SJSA1 (cell line): ENCODE measurements at places on chromosomes 11 and 22. TPM values are rescaled to one million over a fixed set of nuclear protein-coding genes. Genes with fewer than 3 reads are reported as not detected.

DNA sequence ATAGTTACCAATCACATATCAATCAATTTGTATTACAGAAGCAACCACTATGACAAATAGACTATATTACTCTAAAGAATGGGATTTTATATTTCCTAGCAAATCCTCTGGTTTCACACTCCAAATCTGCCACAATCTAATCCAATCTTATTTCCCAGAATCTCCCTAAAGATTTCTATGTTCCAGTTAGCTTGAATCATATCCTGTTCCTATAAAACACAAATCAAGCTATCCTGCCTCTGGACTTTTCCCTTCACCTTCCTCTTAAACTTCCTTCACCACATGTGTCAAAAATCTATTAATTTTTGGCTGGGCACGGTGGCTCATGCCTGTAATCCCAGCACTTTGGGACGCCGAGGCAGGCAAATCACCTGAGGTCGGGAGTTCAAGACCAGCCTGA, 50.0 kb downstream of the PIK3C2A start:
- no peak overlapping the region for H3K4me3 ChIP-seq
- no peaks in the 10 kb centered on the region for H3K4me1 ChIP-seq
- peaks cover 29% of the 10 kb centered on the region for H3K36me3 ChIP-seq
- no peak for DNase-seq

- no peaks in the 10 kb centered on the region for H3K36me3 ChIP-seq
- H3K27me3 ChIP-seq = 0 out of 2 replicates have a peak, but pooled peaks cover 4% of the 10 kb centered on the region
- H3K27ac ChIP-seq = no peak overlapping the region
- no peak overlapping the region for H3K4me3 ChIP-seq
- no peak for DNase-seq
- peaks cover 5% of the 10 kb centered on the region for H3K4me1 ChIP-seq
Measured at GRCh38 chr11:123434262-123434661, 4.2 kb downstream of the GRAMD1B start.

DNA sequence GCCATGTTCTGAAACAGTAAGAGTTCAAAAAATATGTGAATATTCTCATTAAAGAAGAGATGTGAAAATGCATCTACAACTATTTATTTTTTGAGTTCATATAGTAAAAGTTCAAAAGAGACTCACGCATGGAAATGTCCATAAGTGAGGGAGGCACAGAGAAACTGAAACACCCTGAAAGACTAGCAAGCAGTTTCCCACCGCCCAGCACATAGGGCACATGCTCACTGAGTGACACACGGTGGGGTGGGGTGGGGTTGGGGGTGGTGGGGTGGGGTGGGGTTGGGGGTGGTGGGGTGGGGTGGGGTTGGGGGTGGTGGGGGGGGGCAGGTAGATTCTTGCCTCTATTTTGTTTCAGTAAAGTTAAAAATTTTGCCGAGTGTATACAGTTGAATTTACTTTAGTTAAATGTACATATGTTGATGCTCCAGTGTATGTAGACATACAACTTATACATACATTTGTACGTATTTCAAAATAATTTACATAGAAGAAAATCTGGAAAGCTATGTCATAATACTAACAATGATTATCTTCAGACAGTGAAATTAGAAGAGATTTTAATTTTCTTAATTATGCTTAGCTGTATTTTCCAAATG, 6.3 kb downstream of the CCDC34 start:
- H3K27me3 ChIP-seq = no peaks in the 10 kb centered on the region
- H3K4me3 ChIP-seq = no peak overlapping the region
- H3K4me1 ChIP-seq = peaks cover 2% of the 10 kb centered on the region
- no peaks in the 10 kb centered on the region for H3K36me3 ChIP-seq
- H3K27ac ChIP-seq = no peak overlapping the region

DNA sequence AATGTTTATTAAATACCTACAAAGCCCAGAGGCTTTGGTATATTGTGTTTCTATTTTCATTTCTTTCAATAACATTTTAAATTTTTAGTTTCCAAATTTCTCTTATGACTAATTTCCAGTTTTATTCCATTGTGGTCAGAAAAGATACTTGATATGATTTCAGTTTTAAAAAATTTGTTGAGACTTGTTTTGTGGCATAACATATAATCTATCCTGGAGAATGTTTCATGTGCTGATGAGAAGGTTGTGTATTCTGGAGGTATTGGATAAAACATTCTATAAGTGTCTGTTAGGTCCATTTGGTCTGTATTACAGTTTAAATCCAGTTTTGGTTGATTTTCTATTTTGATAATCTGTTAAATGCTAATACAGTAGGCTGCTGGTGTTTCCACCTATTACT, 9.8 kb upstream of the RAG1 start:
- no peak overlapping the region for H3K4me3 ChIP-seq
- H3K4me1 ChIP-seq = no peaks in the 10 kb centered on the region
- no peak overlapping the region for H3K27ac ChIP-seq
- H3K36me3 ChIP-seq = no peaks in the 10 kb centered on the region

DNA sequence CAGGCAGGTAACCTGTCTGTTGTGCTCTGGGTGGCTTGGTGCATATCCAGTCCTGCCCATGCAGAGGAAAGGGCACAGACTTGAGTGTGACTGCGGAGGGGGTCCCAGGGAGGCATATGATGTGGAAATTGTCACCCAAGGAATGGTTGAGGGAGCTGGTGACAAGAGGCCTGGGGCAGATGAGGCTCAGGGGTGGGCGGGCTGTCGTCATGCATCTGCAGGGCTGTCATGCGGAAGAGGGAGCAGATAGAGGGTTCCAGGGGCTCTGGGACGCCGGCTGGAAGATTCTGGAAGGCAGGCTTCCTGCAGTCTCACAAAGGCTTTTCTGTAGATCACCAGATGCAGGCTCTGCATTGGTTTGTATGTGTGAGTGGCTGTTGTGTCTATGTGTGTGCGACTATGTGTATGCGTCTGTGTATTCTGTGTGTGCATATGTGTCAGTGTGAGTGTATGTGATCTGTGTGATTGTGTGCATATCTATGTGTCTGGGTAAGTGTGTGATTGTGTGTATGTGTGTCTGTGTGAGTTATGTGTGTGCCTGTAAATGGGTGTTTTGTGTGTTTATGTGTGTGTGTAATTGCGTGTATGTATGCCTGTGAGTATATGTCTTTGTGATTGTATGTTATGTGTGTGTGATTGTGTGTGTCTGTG, 7.6 kb upstream of the CACNA1I start:
- no peak overlapping the region for H3K27ac ChIP-seq
- no peak for DNase-seq
- peaks cover 24% of the 10 kb centered on the region for H3K27me3 ChIP-seq
- no peaks in the 10 kb centered on the region for H3K36me3 ChIP-seq
- no peak overlapping the region for H3K4me3 ChIP-seq

GRCh38 chr11:57306161-57306876, 18.4 kb downstream of the TNKS1BP1 start:
- H3K36me3 ChIP-seq = peaks cover 78% of the 10 kb centered on the region
- no peak for DNase-seq
- no peak overlapping the region for H3K4me3 ChIP-seq
- no peak overlapping the region for H3K27ac ChIP-seq
- no peaks in the 10 kb centered on the region for H3K27me3 ChIP-seq

- peaks cover 4% of the 10 kb centered on the region for H3K4me1 ChIP-seq
- no peaks in the 10 kb centered on the region for H3K27me3 ChIP-seq
- no peaks in the 10 kb centered on the region for H3K36me3 ChIP-seq
- no peak overlapping the region for H3K27ac ChIP-seq
- H3K4me3 ChIP-seq = no peak overlapping the region
Measured at GRCh38 chr11:117020869-117021564, 77.2 kb downstream of the SIK3 start.

DNA sequence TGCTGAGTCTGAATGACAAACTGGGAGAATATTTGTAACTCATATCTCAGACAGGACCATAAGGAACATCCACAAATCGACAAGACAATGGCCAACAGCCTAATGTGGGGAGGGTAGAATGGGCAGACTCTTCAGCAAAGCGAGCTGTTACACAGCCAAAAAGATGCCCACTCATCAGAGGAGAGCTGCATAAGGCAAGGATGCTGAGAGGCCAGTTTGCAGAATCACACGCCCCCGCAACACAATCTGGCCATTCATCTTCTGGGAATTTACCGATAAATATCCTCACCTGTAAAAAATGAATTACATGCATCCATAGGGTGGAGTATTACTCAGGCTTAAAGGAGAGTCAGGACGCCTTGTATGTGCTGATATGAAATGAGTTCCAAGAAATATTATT, 57.5 kb upstream of the SLC22A12 start:
- no peaks in the 10 kb centered on the region for H3K36me3 ChIP-seq
- H3K27ac ChIP-seq = no peak overlapping the region
- no peak overlapping the region for H3K4me3 ChIP-seq
- peaks cover 18% of the 10 kb centered on the region for H3K4me1 ChIP-seq
- DNase-seq = no peak

- H3K4me1 ChIP-seq = peaks cover 18% of the 10 kb centered on the region
- peak; percentile 49 for DNase-seq
- no peak overlapping the region for H3K4me3 ChIP-seq
- H3K27ac ChIP-seq = no peak overlapping the region
Measured at GRCh38 chr22:21865041-21865440, 2.4 kb downstream of the MAPK1 start.

DNA sequence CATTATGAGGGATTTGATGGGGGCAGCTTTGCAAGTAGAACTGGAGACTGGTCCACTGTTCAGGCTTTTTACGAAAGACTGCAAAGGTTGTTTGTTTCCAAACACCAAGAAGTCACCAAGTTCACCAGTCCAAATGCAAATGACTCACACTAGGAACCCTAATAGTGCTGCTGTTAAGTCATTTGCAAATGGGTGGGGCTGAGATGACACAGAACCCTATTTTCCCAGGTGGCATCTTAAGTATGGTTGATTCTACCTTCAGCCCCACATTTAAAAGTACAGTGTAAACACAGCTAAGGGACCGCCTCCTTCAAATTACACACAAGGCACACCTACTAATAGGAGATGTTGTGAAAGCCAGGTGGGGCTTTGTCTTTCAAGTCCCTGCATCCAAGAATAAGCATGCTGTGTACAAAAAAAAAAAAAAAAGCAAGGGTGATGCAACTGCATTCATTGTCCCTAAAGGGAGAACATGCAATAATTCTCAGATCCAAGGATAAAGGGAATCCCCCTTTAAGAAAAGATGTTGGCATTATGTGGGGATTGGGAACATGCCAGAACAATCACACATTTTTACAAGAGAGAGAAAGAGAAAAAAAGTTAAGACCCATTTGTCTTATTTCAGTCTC, 27.3 kb downstream of the BDNF start:
- no peak for DNase-seq
- H3K4me3 ChIP-seq = no peak overlapping the region
- H3K27me3 ChIP-seq = no peaks in the 10 kb centered on the region
- peaks cover 2% of the 10 kb centered on the region for H3K4me1 ChIP-seq
- no peak overlapping the region for H3K27ac ChIP-seq

GRCh38 chr11:24253237-24253760, 243.6 kb upstream of the LUZP2 start:
- no peaks in the 10 kb centered on the region for H3K4me1 ChIP-seq
- no peak overlapping the region for H3K4me3 ChIP-seq
- no peaks in the 10 kb centered on the region for H3K27me3 ChIP-seq
- no peak for DNase-seq
- no peaks in the 10 kb centered on the region for H3K36me3 ChIP-seq

GRCh38 chr11:123426789-123427188, 3.3 kb upstream of the GRAMD1B start:
- H3K36me3 ChIP-seq = no peaks in the 10 kb centered on the region
- peaks cover 5% of the 10 kb centered on the region for H3K4me1 ChIP-seq
- H3K27me3 ChIP-seq = 0 out of 2 replicates have a peak, but pooled peaks cover 4% of the 10 kb centered on the region
- no peak overlapping the region for H3K27ac ChIP-seq
- no peak for DNase-seq

DNA sequence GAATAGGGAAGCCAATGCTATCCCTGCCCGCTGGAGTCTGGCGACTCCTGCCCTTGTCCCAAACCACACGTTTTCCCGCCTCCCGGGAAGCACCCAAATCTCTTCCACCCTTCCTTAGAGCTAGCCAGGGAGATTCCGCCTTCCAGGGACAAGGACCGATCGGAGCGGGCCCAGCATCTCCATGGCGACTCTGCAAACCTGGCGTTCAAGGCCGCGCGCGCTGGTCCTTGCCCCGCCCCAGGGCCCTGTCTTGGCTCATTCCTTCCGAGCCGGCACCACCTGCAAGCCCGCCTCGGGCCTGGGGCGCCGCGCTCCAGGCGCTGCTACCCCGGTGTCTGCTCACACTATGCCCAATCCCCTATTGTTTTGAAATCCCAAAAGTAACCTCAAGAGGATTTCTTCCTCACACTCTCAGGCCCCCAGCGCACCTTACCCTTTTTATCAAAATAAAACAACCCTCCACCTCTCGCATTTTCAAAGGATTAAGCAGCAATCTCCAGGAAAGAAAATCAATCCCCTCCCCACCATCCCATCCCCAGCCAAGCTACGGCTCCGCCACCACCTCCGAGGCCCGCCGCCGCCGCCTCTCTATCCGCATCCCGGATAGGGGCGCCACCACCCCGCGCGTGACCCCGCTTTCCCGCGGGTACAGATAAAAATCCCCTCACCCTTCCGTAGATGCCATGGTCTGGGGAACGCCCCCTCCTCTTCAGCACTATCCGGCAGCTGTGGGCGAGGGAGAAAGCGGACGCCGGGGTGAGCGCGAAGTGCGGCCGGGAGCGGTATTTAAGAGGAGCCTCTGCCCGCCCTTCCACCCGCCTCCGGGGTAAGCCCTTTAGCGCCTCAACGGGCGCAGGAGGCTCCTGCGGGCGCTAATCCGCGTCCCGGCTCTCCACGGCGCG, 825 bp downstream of the SLC1A2 start:
- H3K4me1 ChIP-seq = peaks cover 8% of the 10 kb centered on the region
- H3K27ac ChIP-seq = no peak overlapping the region
- H3K36me3 ChIP-seq = no peaks in the 10 kb centered on the region
- no peak for DNase-seq

- no peak for DNase-seq
- no peak overlapping the region for H3K27ac ChIP-seq
- no peaks in the 10 kb centered on the region for H3K4me1 ChIP-seq
- no peak overlapping the region for H3K4me3 ChIP-seq
Measured at GRCh38 chr11:86288776-86289507, 13.1 kb upstream of the HIKESHI start.

- H3K4me1 ChIP-seq = no peaks in the 10 kb centered on the region
- no peak overlapping the region for H3K4me3 ChIP-seq
- no peaks in the 10 kb centered on the region for H3K36me3 ChIP-seq
- DNase-seq = no peak
Measured at GRCh38 chr11:79220171-79220570, 220.7 kb downstream of the TENM4 start.

Gene CD6
- 0.05 TPM in 1 of 2 replicates, not detected in the other for total RNA-seq

Gene BARX2
- total RNA-seq = not detected in 2 replicates

Gene CDHR5
- not detected in 2 replicates for total RNA-seq

Gene FGF4
- not detected in 2 replicates for total RNA-seq

Gene TP53I11
- 55.3 and 65.0 TPM in 2 replicates for total RNA-seq

Gene APOL6
- total RNA-seq = 14.0 and 22.6 TPM in 2 replicates

Gene FGF19
- total RNA-seq = 3.0 and 10.3 TPM in 2 replicates

Gene APOBEC3F
- 2.6 and 3.8 TPM in 2 replicates for total RNA-seq

Gene NEFH
- not detected in 2 replicates for total RNA-seq

Gene MS4A3
- not detected in 2 replicates for total RNA-seq
